Posterior vena cava (tissue), 2 donors: ENCODE measurements at places on chromosomes 2 and 18. TPM values are rescaled to one million over a fixed set of nuclear protein-coding genes. Genes with fewer than 3 reads are reported as not detected.

COL4A3 gene
- total RNA-seq, result 0.42 TPM

CIB4 gene
- total RNA-seq, result not detected

MC4R gene
- not detected for total RNA-seq

CAPN14 gene
- total RNA-seq, result 0.14 TPM

DNA sequence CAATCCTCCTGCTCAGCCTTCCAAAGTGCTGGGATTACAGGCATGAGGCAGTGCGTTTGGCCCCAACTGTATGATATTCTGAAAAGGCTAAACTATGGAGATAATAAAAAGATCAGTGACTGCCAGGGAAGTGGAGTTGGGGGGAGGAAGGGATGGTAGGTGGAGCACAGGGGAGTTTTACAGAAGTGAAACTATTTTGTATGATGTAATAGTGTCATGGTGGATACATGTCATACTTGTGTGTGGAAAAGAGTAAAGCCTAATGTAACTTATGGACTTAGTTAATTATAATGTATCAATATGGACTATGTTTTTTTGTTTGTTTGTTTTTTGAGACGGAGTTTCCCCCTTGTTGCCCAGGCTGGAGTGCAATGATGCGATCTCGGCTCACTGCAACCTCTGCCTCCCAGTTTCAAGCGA, 2.9 kb upstream of the GGCX start:
- no peak for DNase-seq

DNA sequence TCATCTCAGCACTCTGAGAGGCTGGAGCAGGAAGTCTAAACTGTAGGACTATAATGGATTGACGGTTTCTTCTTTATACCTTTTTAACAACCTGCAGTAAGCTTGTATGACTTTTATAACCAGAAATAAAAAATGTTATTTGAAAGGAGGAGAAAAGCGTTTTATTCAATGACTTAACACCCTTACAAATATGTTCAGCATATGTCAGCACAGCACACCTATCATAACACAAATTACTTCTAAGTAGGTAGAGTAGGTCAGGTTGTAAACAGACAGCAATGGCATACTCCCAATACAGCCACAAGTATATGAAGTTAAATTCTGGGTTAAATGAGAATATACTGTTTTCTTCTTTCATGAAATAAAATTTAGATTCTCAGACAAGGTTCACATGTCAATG, 16.1 kb downstream of the RAB1A start:
- DNase-seq, result no peak

- DNase-seq, result no peak
Observed at GRCh38 chr18:5318061-5318700, 22.7 kb upstream of the ZBTB14 start.
